ENCODE measurements at places on chromosomes 12 and 14.

- DNase-seq, result no peak
Measured at GRCh38 chr12:47388712-47389111, 309.0 kb upstream of the AMIGO2 start.

GRCh38 chr12:85949253-85949652 is 75.2 kb downstream of the NTS start:
- no peak for DNase-seq

GRCh38 chr14:100067971-100068959 is 3.0 kb downstream of the EVL start:
- peak; percentile 82 for DNase-seq

DNA sequence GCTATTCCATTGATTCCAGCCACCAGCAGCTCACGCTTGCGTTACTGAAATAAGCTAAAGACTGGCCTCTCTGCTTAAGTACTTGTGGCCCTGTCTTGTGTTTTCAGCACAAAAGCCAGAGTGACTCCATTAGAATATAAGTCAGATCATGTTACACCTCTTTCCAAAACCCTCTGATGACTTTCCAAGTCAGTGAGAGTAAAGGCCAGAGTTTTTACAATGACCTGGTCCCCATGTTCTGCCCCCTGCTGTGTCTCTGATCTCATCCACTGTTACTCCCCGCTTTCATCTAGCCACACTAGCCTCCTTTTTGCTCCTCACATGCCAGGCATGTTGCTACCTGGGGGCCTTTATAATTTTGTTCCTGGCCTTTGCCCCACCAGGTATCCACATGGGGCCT is 6.9 kb upstream of the CKAP4 start:
- DNase-seq, result no peak

DNA sequence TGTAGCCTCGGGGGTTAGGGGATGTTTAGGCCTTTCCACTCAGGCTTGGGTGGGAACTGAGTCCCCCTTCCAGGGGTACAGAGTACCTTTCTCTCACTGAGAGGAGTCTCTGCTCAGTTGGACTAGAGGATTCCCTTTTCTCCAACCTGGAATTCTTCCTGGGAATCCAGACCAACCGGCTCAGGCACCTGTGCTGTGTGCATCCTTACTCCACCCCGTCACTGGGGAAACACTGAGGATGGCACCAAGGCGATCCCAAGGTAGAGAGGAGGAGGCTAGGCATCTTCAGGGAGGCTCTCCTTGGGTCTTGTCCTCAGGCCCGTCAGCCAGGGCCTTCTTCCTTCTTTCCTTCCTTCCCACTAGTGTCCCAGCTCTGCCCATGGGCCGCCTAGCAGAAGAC is 871 bp upstream of the TGM1 start:
- DNase-seq, result no peak

DNA sequence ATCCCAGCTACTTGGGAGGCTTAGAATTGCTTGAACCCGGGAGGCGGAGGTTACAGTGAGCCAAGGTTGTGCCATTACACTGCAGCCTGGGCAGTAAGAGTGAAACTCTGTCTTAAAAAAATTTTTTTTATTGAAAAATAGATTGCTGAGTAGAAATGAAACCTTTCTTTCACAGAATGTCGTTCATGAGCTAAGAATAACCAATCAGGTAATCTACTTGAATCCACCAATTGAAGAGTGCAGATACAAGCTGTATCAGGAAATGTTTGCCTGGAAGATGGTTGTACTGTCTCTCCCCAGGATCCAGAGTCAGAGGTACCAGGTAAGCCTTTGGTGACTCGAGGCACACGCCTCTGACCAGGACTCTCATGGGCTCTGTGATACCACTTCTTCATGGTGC is 27.0 kb downstream of the DYNC1H1 start:
- no peak for DNase-seq

DNA sequence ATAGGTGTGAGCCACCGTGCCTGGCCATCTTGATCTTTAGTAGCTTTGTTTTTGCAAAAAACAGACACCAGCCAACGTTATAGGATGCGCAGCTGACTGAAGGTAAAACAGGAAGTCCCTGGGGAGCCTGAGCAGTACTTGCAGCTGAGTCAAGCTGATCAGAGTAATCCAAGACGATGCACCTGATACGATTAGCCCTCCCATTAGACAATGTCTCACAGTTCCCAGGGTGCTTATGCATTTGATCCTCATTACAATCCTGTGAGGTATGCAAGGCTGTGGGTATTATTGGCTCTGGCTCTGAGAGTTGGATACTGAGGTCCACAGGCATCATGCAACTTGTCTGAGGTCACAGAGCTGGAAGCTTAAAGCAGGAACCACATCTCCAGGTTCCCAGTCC is 8.1 kb downstream of the KRT18 start:
- DNase-seq, result no peak

GRCh38 chr12:115749071-115749841 is 528.2 kb downstream of the MED13L start:
- DNase-seq, result no peak

DNA sequence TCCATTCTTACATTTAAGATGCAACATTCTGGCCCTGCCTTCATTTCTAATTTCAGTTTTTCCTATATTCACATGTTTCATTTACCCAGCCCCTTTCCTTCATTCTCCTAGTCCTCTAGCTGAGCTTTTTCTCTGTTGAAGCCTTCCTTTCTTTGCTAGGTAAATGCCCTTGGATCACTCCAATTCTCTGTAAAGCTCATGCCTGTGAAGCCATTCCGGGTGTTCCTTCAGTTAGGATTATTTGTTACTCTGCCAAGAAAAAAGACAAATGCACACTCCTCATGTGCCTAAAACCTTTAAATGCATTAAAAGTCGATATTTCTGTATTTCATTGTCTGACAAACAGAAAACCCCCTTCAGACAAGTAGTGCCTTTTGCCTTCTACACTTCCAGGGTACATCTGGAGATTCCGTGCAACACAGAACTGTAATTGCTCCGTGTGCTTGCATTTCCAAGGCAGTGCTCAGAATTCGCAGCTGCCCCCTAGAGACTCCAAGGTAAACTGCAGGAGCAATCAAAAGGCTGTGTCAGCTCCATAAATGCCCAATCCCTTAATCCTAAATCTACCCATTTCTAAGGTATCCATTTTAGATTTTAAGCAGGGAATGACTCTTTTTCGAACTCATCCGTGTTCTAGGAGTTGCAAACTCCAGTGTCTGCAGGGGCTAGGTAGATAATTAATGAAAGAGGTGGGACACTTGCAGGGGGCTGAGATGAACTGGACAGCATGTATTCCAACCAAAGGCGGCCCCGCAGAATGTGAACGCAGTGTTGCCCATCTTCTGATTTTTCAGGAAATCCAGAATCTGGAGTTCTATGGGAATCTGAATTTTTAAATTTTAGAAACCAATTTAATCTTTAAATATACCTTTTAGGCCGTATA is 320.2 kb downstream of the GRIN2B start:
- peak; percentile 1 for DNase-seq

GRCh38 chr12:55780685-55781084 is 36.8 kb downstream of the SARNP start:
- DNase-seq, result no peak

DNA sequence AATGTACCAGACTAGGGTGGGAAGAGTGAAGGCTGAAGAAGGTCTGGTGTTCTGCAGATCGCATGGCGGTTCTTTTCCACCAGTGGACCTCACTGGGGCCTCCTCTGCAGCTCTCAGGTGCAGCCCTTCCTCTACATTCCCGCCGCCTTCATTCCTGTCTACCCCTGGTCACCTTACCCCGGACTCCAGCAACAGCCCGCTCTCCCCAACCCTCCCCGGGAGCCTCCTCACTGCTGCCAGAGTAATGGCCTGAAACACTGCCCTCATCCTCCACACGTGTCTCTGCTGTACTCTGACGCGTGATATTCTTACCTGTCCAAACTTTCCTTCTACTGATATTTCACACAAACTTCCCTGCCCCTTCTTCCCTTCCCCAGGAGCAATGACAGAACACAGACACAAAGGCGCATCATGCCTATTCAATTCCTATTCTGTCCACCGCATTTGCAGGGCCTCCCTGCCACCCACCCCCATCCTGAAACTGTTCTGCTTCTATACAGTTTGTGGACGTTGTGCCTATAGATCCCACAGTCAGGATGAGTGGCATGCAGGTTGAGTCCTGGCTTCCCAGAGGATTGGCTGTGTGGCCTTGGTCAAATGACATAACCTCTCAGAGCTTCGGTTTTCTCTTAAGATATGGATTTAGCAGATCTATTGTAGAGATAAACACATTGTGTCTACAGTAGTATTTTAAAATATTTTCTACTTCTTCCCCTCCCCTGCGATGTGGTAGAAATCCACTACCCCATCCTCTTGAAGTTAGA is 1.7 kb upstream of the NUAK1 start:
- no peak for DNase-seq

DNA sequence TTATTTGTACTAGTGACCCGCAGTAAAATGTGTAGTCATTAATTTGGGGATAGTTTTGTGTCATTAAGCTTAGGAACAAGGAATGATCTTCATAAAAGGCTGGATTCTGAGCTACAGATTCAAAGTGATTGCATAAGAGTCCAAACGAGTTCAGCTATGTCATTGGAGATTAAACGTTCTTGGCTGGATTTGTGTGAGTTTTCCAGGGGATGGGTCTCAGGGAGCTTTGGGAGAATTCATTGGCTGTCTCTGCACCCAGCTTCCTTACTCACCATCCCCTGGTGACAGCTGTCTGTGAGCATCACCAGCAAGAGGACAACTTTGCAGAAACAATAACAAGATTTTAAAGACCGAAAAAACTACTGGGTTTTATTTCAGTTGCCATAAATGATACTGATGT is 130.4 kb downstream of the DAAM1 start:
- no peak for DNase-seq

DNA sequence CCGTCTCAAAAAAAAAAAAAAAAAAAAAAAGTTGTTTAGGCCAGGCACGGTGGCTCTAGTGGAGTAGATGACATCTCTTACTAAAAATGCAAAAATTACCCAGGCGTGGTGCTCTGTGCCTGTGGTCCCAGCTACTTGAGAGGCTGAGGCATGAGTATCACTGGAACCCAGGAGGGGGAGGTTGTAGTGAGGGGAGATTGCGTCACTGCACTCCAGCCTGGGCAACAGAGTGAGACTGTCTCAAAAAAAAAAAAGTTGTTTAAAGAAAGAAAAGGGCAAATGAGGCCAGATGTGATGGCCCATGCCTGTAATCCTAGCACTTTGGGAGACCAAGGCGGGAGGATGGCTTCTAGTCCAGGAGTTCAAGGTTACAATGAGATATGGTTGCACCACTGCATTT is 36.6 kb upstream of the SPPL3 start:
- DNase-seq, result no peak

- no peak for DNase-seq
Measured at GRCh38 chr12:105030820-105031807, 45.0 kb downstream of the NOPCHAP1 start.

- no peak for DNase-seq
Measured at GRCh38 chr12:26239122-26239851, 43.9 kb downstream of the SSPN start.

GRCh38 chr14:94923786-94924185 is 153.9 kb upstream of the GSC start:
- no peak for DNase-seq

- no peak for DNase-seq
Measured at GRCh38 chr12:66602483-66603143, 76.3 kb downstream of the GRIP1 start.

- DNase-seq, result no peak
Measured at GRCh38 chr14:23175823-23176222, 7.6 kb downstream of the SLC7A8 start.

- DNase-seq, result no peak
Measured at GRCh38 chr14:92487513-92488133, 26.0 kb upstream of the RIN3 start.

DNA sequence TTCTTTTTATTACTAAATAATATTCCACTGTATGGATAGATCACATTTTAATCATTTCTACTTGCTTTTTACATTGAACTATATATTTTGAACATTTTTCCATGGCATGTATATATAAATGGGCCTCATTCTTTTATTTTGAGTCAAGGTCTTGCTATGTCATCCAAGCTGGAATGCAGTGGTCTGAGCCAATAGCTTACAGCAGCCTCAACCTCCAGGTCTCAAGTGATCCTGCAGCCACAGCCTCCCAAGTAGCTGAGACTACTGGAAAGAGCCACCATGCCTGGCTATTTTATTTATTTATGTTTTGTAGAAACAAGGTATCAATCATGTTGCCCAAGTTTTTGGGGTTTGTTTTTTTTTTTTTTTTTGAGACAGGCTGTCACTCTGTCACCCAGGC is 7.6 kb downstream of the FCF1 start:
- DNase-seq, result no peak

DNA sequence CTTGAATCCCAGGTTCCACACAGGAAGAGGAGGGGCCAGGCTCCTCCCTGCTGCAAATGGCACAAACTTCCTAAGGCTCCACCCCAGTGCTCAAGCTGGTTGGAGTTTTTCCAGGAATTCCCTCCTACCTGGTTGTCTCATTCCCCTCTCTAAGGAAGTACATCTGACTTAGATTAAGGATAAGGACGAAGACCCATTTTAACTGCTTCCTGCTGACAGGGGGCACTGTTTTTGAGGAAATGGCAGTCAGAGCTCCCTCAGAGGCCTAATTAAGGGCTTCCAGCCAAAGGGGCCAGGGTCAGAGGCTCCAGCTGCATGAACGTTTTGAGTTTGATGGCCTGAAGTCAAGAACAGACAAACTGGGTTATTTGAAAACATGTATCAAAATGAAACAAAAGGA is 1084.7 kb downstream of the SLC6A15 start:
- no peak for DNase-seq

DNA sequence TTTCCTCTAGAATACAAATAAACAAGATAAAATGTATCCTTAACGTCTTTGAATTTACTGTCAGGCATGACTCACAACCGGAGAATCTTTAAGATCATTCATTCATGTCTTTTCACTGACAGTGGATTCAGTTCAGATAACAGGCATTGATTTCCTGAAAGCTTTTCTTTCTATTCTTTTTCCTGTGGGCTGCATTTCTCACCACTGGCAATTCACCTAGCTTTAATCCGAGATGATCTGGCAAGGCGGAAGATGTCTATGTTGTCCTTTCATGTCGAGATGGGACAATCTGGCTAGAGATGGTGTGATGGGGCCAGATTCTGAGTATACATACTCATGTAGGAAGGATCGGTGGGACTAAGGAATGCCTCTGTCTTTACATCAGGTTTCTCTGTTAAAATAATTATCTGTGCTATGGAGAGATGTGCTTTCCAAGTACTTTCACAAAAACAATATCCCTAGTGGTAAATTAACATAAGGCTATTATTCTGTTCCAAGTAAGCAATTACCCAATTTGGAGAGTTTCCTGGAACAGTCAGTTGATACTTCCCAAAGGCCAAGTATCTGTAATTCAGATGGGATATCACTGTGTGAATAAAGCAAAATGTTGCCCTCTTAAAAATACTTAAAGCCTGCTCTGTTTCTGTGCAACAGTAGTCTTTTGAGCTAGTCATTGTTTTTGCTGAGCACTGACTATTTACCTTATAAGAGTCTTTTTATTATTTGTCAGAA is 17.8 kb downstream of the ACSS3 start:
- no peak for DNase-seq

DNA sequence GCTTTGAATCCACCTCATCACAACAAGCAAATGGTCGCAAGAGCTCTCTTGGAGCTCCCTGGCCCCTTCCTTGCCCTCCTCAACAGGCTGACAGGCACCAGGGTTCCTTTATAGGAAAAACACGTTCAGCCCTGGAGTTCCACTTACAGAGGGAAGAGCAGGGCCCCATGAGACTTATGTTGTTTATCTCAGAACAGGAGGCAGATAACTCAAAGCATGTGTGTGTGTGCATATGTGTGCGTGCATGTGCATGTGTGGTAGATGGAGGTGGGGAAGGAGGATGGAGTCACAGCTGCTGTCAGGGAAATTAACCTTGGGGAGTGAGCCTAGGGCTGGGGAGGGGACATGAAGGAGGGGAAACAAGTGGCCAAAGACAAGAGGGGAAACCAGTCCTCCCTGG is 138.1 kb downstream of the DPF3 start:
- DNase-seq, result no peak

GRCh38 chr14:60175255-60175902 is 10.2 kb upstream of the DHRS7 start:
- DNase-seq, result no peak

All from activated T-cell treated with anti-CD3 and anti-CD28 coated beads for 48 hours (primary cell).